Cardiac muscle cell (in vitro differentiated cells and primary cell): ENCODE measurements at places on chromosomes 6 and 20. TPM values are rescaled to one million over a fixed set of nuclear protein-coding genes. Genes with fewer than 3 reads are reported as not detected.

DNA sequence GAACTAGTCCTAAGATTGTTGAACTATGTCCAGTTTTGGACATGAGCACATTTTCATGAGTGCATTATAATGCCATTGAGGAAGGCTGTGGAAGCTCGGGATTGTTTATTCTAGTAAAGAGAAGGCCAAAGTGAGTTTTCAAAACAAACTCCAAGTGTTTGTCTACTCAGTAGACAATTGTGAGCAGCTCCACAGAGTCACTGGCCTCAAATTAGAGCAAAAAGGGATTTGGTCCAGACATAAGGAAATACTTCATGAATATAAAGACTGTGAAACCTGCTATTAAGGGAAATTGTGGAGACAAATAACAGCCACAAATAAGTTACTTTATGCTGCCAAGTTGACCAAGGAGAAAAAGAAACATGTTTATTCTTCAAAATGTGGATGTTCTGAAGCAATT is 42.6 kb upstream of the PREP start:
- no peak for DNase-seq

- no peak for DNase-seq
Measured at GRCh38 chr6:38182426-38182825, 362.9 kb downstream of the ZFAND3 start.

DNA sequence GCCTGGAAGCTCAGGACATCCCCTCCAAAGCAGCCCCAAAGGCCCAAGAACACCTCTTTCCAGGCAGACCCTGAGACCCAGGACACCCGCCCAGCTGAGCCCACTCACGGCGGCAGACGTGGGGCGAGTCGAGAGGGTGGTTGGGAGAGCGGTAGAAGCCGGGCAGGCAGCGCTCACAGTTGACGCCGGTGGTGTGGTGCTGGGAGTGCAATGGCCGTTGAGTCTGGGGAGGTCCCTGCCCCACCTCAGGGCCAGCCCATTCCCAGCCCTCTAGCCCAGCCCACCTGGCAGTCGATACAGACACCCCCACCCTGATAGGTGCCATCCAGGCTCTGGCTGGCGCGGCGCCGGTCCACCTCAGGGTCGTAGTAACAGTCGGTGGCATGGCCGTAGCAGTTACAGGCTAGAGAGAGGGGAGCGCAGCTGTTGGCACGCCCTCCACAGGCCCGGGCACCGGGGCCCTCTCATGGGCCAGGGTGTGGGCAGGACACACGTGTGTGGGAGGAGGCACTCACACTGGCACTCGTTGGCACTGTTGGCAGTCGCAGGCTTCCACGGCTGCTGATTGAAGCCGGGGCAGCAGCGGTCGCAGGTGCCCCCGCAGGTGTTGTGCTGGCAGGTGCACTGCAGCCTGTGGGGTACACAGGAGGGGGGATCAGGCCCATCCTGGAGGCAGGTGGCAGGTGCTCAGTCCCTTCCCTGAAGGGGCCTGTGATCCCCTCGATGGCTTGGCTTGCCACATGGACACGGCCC is 20.5 kb downstream of the LAMA5 start:
- no peak for DNase-seq

DNA sequence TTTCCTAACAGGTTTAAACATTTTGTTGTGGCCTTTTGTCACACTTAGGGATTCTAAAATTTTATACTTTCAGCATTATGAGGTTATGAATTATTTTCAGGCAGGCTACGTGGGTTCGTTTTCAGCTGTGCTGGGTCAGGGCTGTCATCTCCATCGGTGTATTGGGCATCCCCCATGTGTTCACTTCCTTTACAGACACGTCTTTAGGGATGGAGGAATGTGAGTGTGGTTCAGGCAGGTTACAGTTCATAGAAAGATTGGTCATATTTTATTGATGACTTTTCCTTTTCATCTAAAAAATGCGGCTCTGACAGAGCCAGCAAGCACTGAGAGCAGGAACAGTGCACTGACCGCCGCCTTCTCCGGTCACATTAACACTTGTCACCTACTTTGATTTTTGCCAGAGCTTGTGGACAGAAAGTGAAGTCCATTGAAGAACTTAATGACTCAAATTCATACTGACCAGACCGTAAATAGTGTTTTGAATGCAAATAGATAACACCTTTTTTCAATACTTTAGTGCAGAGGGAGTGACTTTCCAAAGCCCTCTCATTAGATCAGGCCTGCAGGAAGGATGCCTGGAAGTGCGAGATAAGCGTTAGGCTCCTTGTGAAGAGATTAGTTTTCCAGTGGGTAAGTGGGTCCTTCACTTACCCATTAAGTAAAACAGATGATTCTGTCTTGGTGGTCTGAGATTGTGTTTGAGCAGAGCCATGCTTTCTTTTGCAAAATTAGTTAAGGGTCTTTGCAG is 113.1 kb downstream of the TIAM2 start:
- no peak for DNase-seq

GRCh38 chr6:35076997-35077712 is 64.0 kb downstream of the TCP11 start:
- no peak for DNase-seq

DNA sequence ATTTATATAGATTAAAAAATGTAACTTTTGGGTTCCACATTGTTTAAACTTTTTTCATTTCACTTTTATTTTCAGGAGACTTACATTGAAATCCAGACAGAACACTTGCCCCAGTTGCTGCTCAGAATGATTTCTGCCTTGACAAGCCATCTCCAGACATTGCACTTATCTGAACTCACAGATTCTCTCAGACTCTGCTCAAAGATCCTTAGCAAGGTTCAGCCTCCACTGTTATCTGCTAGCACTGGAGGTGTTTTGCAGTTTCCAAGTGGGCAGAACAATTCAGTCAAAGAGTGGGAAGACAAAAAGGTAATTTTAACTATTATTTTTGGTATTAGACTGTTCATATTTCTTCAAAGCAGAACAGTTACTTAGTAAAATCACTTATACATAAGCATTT is 58.0 kb downstream of the DOP1A start:
- peak; percentile 17 for DNase-seq

- no peak for DNase-seq
Measured at GRCh38 chr20:25042531-25043498, 15.1 kb downstream of the ACSS1 start.

- DNase-seq = no peak
Measured at GRCh38 chr20:64145458-64146300, 18.6 kb upstream of the MYT1 start.

GRCh38 chr20:17624070-17624469 is 54.2 kb downstream of the DSTN start:
- no peak for DNase-seq

DNA sequence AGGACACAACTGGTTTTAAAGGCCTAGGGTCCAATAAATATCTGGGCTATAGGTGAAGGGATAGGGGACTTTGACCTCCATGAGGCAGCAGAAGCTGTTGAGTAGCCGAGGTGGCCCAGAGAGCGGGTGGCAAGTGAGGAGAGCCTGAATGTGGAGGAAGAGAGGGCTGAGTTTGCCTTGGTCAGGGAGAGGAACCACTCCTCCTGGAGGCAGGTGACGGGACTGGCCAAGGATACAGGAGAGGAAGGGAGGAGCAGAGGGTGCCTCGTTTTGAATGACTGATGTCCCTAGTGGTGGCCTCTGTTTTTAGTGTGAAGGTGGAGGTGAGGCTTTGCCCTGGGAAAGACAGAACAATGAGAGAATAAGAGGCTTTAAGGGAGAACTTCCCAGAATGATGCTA is 19.1 kb upstream of the AAR2 start:
- no peak for DNase-seq

DNA sequence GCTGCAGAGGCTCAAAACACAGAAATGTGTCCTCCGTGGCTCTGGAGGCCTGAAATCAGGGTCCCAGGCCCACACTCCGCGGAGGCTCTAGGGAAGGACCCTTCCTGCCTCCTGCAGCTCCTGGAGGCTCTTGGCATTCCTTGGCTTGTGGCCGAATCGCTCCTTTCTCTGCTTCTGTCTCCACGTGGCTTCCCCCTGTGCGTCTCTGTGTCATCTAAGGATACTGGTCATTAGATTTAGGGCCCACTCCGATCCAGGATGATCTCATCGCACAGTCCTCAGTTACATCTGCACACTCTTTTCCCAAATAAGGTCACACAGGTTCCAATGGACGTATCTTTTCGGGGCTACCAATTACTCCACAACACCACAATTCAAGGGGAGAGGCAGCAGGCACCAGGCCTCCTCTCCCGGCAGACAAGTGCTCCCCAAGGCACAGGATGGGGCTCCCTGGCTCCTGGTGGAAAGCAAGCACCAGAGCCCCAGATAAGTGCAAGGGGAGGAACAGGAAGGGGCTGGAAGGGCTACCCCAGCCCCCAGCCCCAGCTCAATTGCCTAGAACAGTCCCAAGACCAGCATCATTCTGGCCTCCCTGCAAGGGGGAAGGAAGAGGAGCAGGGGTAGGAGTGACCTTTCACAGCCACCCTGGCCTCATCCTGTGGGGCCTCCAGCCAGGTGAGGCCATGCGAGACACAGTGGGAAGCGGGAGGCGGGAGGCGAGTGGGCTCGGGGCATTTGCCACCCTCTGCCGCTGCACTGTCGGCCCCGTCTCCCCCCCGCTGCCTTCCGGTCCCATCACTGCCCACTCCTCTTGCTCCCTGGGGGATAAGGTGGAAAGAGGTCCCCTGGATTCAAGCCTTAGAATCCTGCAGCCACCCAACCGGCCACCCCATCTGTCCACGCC is 16.3 kb downstream of the NTSR1 start:
- DNase-seq = no peak

DNA sequence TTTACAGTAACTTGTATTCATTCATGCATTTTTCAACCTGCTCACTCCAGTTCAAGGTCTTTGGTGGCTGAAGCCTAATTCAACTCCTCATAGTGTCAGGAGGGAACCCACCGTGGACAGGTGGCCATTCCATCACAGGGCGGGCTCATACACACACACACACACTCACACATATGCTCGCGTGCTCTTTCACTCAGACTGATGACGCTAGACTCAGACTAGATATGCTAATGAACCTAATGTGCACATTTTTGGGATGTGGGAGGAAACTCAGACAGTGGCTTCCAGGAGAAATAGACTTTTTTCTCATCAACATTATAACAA is 56.7 kb downstream of the TRIM27 start:
- peak; percentile 33 for DNase-seq

- DNase-seq = peak; percentile 55
Measured at GRCh38 chr20:56247954-56248782, at the start of gene MC3R. Gene MC3R, plus strand, starts transcription at chr20:56248732. Its CDS starts 112 bp downstream, at chr20:56248844.

DNA sequence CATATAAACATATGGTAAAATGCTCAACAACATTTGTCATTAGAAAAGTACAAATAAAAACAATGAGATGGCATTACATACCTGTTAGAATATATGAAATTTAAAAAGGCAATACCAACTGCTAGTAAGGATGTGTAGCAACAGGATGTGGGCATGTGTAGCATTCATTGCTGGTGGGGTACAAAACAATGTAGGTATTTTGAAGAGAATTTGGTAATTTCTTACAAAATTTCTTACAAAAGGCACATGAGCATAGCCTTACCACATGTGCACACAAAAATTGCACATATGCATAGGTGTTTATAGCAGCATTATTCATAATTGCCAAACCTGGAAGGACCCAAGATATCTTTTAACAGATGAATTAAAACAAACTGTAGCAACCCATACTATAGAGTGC is 1355.1 kb upstream of the CITED2 start:
- DNase-seq = no peak

DNA sequence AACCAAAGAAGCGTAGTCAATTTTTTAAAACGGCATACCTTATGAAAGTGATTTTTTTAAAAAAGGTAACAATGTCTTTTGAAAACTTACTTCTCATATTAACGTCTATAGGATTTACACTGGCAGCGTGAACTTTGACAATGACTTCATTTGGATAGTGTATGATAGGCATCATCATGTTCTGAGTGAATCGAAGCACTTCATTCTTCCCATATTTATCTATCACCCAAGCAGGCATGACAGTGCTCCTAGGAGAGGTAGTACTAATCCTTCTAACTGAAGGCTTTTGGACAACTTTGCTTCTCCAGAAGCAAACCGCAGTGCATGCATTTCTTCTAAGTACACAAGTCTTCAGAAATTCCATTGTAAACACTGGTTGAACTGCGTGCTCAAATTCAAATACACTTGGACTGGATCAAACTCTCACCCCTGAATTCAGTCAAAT is 618 bp downstream of the RTN4IP1 start:
- DNase-seq = peak; percentile 3

- peak; percentile 50 for DNase-seq
Measured at GRCh38 chr6:63573899-63574553, 1.7 kb downstream of the LOC128125822 start.

- DNase-seq = no peak
Measured at GRCh38 chr6:128599036-128599435, 78.6 kb upstream of the PTPRK start.

DNA sequence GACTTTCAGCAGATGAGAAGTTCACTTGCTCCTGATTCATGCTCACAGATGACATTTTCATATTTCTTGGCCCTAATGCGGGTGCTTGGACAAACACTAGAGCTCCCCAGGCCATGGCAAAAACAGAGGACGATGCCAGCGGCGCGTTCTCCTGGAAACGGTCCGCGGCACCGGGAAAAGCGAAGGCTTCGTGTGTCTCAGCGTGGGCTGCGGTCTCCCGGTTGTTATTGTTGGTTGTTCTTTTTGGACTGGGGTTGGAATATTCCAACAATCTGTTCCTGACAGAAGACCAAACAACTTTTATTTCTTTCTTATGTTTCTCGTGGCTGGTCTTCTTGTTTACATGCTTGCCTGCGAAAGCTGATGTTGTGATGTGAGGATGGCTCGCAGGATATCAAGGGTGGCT is 46.8 kb upstream of the NEDD9 start:
- DNase-seq = no peak

- DNase-seq = no peak
Measured at GRCh38 chr6:22027040-22027725, 269.7 kb downstream of the PRL start.

GRCh38 chr20:10565191-10565921 is 108.4 kb downstream of the JAG1 start:
- peak; percentile 60 for DNase-seq

The CYP39A1 gene
- total RNA-seq = 4.3 and 5.2 TPM in 2 replicates

The ASIP gene
- not detected in 2 replicates for total RNA-seq

The NAPB gene
- 10.0 and 16.6 TPM in 2 replicates for total RNA-seq

The SEC63 gene
- total RNA-seq = 6.8 and 9.6 TPM in 2 replicates

The ZNF165 gene
- total RNA-seq = 0.95 and 1.6 TPM in 2 replicates

The HLA-DQA1 gene
- total RNA-seq = not detected in 2 replicates

The SKIC2 gene
- total RNA-seq = 36.4 and 62.6 TPM in 2 replicates

The VSX1 gene
- total RNA-seq = not detected in 2 replicates

The TBC1D22B gene
- total RNA-seq = 10.9 and 12.8 TPM in 2 replicates

The SLC22A2 gene
- 0.18 TPM in 1 of 2 replicates, not detected in the other for total RNA-seq

The CCN6 gene
- total RNA-seq = not detected in 2 replicates
